ENCODE measurements at places on chromosomes 12 and 14. TPM values are rescaled to one million over a fixed set of nuclear protein-coding genes. Genes with fewer than 3 reads are reported as not detected.

KLRC4 gene
- not detected for total RNA-seq

HOXC10 gene
- not detected for total RNA-seq

KRT4 gene
- not detected for total RNA-seq

GRCh38 chr12:118537481-118537917 lies 161.1 kb downstream of the SUDS3 start:
- no peaks in the 10 kb centered on the region for H3K4me1 ChIP-seq
- no peak overlapping the region for H3K27ac ChIP-seq
- DNase-seq, result no peak
